ENCODE measurements at places on chromosomes 3 and 15.

- peaks cover 33% of the 10 kb centered on the region for H3K27me3 ChIP-seq
- peaks cover 6% of the 10 kb centered on the region for H3K4me1 ChIP-seq
- H3K4me3 ChIP-seq = no peak overlapping the region
- DNase-seq = no peak
- no peaks in the 10 kb centered on the region for H3K36me3 ChIP-seq
Observed at GRCh38 chr15:68463996-68464395, 32.0 kb upstream of the ITGA11 start.

DNA sequence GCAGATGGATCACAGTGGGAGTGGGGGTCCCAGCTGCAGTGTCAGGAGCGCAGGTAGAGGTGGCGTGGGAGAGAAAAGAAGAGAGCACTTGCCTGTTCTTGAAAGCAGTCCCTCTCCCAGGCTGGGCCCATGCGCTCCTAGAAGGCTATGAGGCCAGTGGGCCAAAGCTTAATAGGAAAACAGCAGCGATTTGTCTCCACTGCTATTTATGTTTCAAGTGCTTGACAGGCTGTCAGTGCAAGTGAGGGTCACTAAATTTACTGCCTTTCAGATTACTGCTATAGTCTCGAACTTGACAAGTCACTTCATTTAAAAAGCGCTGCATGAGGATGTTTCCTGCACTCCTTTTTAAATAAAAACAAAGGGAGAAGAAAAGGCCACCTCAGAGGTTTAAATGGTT is 239.5 kb downstream of the GAP43 start:
- H3K36me3 ChIP-seq = no peaks in the 10 kb centered on the region
- no peak overlapping the region for H3K4me3 ChIP-seq
- peaks cover 18% of the 10 kb centered on the region for H3K27me3 ChIP-seq
- DNase-seq = no peak
- no peaks in the 10 kb centered on the region for H3K4me1 ChIP-seq

GRCh38 chr3:162285259-162285658 is 788.7 kb downstream of the OTOL1 start:
- DNase-seq = no peak
- H3K27ac ChIP-seq = no peak overlapping the region
- no peak overlapping the region for H3K4me3 ChIP-seq

DNA sequence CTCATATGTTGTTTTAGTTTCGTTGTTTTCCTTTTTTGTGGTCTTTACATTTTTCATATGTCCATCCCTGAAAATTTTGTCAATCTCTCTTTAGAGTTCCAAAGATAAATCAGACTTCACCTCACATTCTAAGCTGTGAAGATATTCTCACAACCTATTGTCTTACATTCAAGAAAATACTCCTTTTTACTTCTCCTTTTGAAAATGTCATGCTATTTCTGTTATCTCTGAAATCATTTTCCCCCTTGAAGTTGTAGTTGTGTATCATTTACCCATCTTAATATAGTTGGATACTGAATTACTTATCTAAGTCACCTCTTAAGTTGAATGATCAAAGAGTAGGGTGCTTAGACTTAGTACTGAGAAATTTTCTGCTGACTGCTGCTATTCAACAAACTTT is 74.3 kb downstream of the DCUN1D1 start:
- H3K36me3 ChIP-seq = peaks cover 10% of the 10 kb centered on the region
- H3K4me1 ChIP-seq = peaks cover 17% of the 10 kb centered on the region
- peak overlapping the region; percentile 28 for H3K27ac ChIP-seq
- DNase-seq = no peak
- H3K27me3 ChIP-seq = no peaks in the 10 kb centered on the region
- no peak overlapping the region for H3K4me3 ChIP-seq

DNA sequence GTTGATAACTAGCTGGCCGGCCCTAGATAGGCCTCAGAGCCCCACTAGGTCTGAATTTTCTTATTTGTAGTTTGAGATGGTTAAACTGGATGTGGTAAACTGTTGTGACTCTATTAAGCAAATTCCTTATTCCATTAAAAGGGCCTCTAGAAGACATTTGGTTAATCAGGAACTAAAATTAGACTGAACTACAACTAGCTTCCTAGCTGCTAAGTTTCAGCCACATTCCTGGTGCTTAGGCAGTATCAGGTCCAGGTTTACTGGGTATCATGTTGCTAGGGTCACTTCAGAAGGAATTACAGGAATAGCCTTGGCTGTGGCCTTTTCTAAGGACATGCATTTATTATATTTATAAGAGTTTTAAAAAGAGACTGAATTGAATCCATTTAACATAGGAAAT is 136.3 kb downstream of the PLD1 start:
- H3K27ac ChIP-seq = no peak overlapping the region
- no peak overlapping the region for H3K4me3 ChIP-seq
- peaks cover 4% of the 10 kb centered on the region for H3K27me3 ChIP-seq
- no peaks in the 10 kb centered on the region for H3K36me3 ChIP-seq
- no peaks in the 10 kb centered on the region for H3K4me1 ChIP-seq
- DNase-seq = no peak

GRCh38 chr3:4770561-4770960 is 208.7 kb upstream of the BHLHE40 start:
- no peak for DNase-seq
- peaks cover 80% of the 10 kb centered on the region for H3K36me3 ChIP-seq
- no peak overlapping the region for H3K4me3 ChIP-seq
- no peak overlapping the region for H3K27ac ChIP-seq
- peaks cover 41% of the 10 kb centered on the region for H3K4me1 ChIP-seq
- H3K27me3 ChIP-seq = no peaks in the 10 kb centered on the region

GRCh38 chr15:80403712-80404056 is 498 bp upstream of the ARNT2 start:
- no peaks in the 10 kb centered on the region for H3K4me1 ChIP-seq
- H3K27me3 ChIP-seq = peaks cover 61% of the 10 kb centered on the region
- H3K27ac ChIP-seq = no peak overlapping the region
- no peak overlapping the region for H3K4me3 ChIP-seq
- no peaks in the 10 kb centered on the region for H3K36me3 ChIP-seq

- H3K36me3 ChIP-seq = no peaks in the 10 kb centered on the region
- peaks cover 2% of the 10 kb centered on the region for H3K27me3 ChIP-seq
- no peak overlapping the region for H3K4me3 ChIP-seq
Observed at GRCh38 chr3:53166781-53167291, 5.8 kb downstream of the PRKCD start.

DNA sequence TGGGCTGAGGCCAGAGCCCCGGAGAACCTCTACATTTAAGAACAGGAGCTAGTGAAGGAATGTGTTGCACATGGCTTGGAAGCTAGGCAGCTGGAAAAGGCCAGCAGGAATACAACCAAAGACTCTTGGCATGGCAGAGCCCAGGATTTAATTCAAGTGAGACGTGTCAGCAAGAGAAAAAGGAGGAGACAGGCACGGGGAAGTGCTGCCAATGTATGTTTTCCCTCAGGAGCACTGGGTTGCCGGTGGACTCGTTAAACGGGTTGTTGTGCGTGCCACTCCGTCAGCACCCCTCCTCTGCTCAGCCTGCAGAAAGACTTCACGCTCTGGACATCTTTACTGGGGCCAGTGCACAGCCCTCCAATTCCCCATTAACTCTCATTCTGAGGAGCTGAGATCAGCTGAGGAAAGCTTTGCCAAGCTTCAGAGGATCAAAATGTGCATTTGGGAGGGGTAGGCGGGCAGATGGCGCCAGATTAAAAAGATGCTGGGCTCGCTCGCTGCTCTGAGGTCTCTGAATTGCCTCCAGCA is 103.7 kb downstream of the PDZRN3 start:
- no peak for DNase-seq
- H3K4me3 ChIP-seq = no peak overlapping the region
- no peaks in the 10 kb centered on the region for H3K4me1 ChIP-seq
- no peaks in the 10 kb centered on the region for H3K27me3 ChIP-seq
- H3K36me3 ChIP-seq = no peaks in the 10 kb centered on the region
